ENCODE measurements at places on chromosomes 12 and 14. TPM values are rescaled to one million over a fixed set of nuclear protein-coding genes. Genes with fewer than 3 reads are reported as not detected.

DNA sequence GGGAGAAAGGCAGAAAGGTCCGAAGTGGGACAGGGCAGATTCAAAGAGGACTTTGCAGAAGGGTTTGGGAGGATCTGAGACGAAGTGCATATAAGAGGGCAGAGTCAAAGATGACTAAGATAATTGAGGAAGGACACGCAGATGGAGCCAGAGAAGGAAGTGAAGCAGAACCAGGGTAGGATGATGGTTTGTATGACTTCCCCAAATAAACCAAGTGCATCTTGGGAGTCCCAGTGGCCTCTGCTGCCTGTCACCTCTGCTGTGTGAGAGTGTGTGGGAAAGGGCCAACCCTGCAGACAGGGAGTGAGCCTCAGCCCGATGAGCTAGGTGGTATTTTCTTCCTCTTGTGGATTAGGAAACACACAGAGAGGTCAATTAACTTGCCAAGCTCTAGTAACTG, 36.8 kb downstream of the FLVCR2 start:
- H3K36me3 ChIP-seq = no peaks in the 10 kb centered on the region
- no peak overlapping the region for H3K4me3 ChIP-seq
- peak; percentile 60 for DNase-seq
- H3K27me3 ChIP-seq = peaks cover 3% of the 10 kb centered on the region

DNA sequence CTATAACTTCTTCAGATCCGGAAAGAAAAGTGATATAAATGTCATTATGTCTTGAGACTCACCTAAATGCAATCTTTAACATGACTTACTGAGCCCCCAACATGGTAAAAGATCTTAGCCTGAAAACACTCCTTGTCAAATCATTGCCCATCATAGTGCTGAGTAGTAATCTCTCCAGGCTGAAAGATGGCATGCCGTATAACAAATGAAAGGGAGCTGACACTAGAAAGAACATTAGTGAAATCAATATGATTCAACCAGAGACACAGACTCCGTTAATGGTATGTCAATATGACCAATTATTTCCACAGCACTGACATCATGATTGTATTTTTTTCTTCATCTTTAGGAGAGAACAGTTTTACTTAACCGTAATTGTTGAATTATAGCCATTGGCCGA, 54.4 kb downstream of the BICD1 start:
- no peak for DNase-seq
- H3K27me3 ChIP-seq = no peaks in the 10 kb centered on the region
- H3K4me3 ChIP-seq = no peak overlapping the region
- H3K4me1 ChIP-seq = no peaks in the 10 kb centered on the region

- no peaks in the 10 kb centered on the region for H3K36me3 ChIP-seq
- H3K27me3 ChIP-seq = no peaks in the 10 kb centered on the region
- H3K4me1 ChIP-seq = no peaks in the 10 kb centered on the region
- no peak for DNase-seq
- no peak overlapping the region for H3K4me3 ChIP-seq
Measured at GRCh38 chr12:103249607-103250006, 246.2 kb downstream of the C12orf42 start.

GRCh38 chr12:74021937-74022336, 515.7 kb upstream of the ATXN7L3B start:
- H3K36me3 ChIP-seq = no peaks in the 10 kb centered on the region
- peak; percentile 3 for DNase-seq
- no peaks in the 10 kb centered on the region for H3K27me3 ChIP-seq
- no peak overlapping the region for H3K4me3 ChIP-seq
- no peak overlapping the region for H3K27ac ChIP-seq

DNA sequence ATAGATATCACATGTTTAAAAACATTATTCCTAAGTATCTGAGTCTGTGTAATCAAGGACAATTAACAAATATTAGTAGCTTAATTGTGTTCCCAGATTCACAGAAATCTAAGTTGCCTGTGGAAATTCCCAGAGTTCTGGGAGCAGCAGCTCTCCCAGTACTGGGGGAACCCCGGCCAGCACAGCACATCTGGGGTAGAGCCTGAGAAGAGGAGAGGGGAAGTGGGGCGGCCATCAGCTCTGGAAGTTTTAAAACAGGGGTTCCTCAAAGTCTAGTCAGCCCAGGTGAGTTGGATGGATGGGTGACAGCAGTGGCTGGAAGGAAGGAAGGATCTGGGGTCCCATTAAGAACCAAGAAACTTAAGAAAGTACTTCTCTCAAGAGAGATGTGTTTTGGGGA, 24.6 kb downstream of the PRICKLE1 start:
- no peaks in the 10 kb centered on the region for H3K36me3 ChIP-seq
- no peaks in the 10 kb centered on the region for H3K4me1 ChIP-seq
- no peak overlapping the region for H3K4me3 ChIP-seq
- no peak for DNase-seq
- H3K27ac ChIP-seq = no peak overlapping the region

- peaks cover 33% of the 10 kb centered on the region for H3K27me3 ChIP-seq
- H3K4me3 ChIP-seq = no peak overlapping the region
- no peaks in the 10 kb centered on the region for H3K4me1 ChIP-seq
- H3K36me3 ChIP-seq = no peaks in the 10 kb centered on the region
- no peak overlapping the region for H3K27ac ChIP-seq
Measured at GRCh38 chr14:69037790-69038454, 58.8 kb upstream of the ACTN1 start.

DNA sequence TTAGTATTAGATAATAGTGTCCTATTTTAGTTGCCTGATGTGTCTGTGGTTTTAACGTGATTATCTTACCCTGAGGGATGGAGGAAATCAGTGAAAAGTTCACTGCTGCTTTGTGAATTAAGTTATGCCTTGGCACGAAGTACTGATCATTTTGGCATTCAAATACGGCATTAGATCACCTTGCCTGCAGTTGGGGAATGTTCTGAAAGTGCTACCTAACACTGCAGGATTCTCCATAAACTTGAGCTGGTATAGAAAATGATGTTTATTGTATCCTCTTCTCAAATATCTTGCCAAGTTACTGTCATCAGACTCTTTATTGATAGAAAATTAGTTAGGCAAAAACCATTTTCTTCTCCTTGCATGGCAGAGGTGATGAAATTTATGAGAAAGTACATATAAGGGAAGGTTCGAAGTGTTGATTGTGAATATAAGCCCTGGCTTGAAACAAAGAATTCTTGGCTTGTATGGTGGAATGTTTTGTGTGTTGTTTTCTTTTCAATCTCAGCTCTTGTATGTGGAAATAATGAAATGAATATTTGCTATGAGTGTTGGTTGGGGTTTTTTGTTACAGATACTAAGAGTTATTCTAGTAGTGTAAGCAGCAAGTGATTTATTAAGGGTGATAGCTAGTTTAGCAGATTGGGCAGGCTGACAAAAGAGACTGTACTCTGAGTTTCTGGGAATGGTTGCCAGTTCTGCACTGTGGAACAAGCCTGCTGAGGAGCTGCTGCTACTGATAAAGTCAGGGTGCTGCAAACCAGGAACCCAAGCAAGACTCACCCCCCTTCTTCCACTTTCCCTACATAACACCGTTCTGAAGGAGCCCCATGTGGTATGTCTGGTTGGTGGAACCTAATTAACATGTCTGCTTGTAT, 448.3 kb downstream of the PCNX1 start:
- H3K36me3 ChIP-seq = no peaks in the 10 kb centered on the region
- DNase-seq = peak; percentile 86
- H3K4me1 ChIP-seq = peaks cover 72% of the 10 kb centered on the region
- H3K27me3 ChIP-seq = no peaks in the 10 kb centered on the region

DNA sequence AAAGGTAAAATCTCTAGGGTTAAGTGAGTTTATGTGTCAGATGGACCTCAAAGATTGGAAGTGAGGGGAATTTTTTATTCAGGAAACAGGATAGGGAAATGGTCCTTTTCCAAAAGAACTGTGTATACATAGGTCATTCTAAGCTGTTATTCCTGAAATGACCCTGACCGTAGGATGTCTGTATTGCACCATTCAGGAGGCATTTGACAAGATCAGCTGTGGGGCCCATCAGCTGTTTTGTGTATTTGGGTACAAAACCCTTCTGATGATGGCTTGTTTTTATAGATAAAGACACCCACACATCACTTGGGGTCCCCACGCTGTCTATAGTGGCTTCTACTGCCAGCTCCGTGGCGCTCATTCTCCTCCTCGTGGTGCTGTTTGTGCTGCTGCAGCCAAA, 62.6 kb upstream of the SRSF5 start:
- H3K27me3 ChIP-seq = no peaks in the 10 kb centered on the region
- H3K27ac ChIP-seq = no peak overlapping the region
- peaks cover 51% of the 10 kb centered on the region for H3K36me3 ChIP-seq
- no peak overlapping the region for H3K4me3 ChIP-seq
- no peak for DNase-seq
- peaks cover 55% of the 10 kb centered on the region for H3K4me1 ChIP-seq

DNA sequence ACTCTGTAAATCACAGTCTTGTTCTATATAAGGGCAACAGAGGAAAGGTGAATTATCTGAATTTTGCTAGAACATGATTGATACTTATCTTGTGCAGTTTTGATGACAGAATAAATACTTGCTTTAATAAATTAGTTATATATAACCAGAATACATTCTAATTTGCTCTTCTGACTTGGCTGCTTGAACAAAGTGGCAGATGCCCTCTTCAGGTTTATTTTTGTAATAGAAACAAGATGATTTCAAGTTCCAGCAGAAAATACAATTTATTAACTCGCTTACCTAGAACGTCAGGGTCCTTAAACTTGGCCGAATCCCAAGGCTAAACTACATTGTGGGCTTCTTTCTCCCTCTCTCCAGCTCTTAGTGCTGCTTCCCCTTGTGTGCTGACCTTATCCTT, 57.6 kb upstream of the SSTR1 start:
- no peak overlapping the region for H3K27ac ChIP-seq
- no peak overlapping the region for H3K4me3 ChIP-seq
- H3K4me1 ChIP-seq = no peaks in the 10 kb centered on the region
- no peaks in the 10 kb centered on the region for H3K36me3 ChIP-seq
- DNase-seq = no peak
- H3K27me3 ChIP-seq = no peaks in the 10 kb centered on the region

The SLC7A8 gene
- total RNA-seq = 1.1 TPM

The TMEM179 gene
- not detected for total RNA-seq

The ATL1 gene
- total RNA-seq = 3.8 TPM

The GPRC5D gene
- 0.92 TPM for total RNA-seq

The ISM2 gene
- 0.30 TPM for total RNA-seq

The DIO2 gene
- not detected for total RNA-seq
